NCI-H345 (cell line): ENCODE measurements at places on chromosomes 12 and 14.

DNA sequence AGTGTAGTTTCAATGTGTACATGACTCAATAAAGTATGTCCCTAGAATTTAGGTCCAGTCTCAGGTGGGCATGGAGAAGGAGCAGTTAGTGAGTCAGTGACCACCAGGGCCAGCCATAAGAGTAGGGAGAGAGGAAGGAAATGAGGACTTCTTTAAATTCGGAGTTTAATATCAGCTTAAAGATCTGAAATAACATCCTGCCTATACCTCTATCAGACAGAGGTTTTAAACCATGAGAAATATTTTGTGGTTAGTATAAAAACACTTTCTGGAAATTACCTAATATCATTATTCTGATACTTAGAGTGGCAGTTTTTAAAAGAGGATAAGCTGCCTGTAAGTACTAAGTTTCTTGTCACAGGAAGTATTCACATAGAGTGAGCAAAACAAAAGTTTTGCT, 61.7 kb upstream of the ST8SIA1 start:
- DNase-seq: no peak

GRCh38 chr14:98623788-98624415, 648.1 kb downstream of the BCL11B start:
- peak; percentile 68 for DNase-seq

DNA sequence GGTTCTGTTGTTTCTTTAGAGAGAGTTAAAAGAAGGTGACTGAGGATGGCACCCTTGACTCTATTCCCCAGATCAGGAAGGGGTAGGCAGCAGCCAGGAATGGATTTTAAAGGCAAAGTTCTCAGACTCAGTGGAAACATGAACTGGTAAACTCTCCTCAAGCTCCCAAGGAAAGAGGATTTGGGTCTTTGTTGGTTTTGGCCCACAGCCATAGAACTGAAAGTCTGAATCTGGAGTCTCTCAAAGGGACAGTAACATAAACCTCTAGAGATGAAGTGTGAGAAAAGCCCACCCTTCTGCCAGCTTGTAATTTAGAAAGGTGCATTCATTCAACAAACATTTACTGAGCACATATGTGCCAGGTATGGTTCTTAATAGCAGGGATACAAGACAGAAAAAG, 28.6 kb upstream of the BLTP3B start:
- DNase-seq: no peak

DNA sequence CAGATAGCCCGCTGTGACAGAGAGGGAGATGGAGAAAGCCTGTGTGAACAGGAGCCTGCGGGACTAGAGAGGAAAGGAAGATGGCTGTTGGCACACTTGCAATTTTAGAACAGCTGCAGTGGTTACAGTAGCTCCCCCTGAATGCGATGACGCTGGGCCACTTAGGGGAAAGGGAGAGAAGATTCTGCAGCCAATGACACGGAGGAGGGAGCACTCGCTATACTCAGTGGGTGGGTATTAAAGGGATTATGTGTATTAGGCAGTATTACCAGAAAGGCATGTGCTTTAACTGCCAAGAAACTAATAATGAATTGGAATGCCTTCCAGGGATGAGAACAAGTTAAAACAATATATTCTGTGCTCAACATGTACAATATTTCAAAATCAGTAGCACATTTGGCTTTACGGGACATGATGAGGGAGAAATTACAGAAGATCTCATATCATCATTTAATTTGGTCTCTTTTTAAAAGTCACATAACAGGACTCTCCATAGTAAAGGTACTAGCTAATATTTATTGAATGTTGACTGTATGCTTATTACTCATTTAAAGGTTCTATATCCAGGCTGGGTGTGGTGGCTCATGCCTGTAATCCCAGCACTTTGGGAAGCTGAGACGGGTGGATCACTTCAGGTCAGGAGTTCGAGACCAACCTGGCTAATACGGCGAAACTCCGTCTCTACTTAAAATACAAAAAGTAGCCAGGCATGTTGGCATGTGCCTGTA, 35.9 kb upstream of the FOS start:
- DNase-seq: no peak

DNA sequence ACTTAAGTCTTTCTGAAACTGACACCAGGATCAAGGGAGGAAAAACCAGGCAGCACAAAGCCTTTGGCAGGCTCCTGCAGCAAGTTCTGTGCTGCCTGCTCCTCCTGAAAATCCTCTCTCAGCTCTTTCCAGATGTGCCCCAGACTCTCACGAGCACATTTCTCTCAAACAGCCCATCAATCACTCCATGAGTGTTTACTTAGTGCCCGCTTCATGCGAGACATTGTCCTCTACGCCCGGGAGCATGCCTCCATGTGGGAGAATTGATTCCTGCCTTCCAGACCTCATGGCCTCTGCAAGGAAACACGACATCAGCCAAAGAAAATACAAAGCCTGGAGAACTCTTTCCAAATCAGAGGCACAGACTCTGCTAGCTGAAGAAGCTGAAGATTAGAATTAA, 46.5 kb upstream of the TSPAN11 start:
- peak; percentile 88 for DNase-seq
